ENCODE measurements at places on chromosomes 5 and 9. TPM values are rescaled to one million over a fixed set of nuclear protein-coding genes. Genes with fewer than 3 reads are reported as not detected.
A peak's percentile ranks its signal among the peaks of the same experiment; 100 is the strongest.

DNA sequence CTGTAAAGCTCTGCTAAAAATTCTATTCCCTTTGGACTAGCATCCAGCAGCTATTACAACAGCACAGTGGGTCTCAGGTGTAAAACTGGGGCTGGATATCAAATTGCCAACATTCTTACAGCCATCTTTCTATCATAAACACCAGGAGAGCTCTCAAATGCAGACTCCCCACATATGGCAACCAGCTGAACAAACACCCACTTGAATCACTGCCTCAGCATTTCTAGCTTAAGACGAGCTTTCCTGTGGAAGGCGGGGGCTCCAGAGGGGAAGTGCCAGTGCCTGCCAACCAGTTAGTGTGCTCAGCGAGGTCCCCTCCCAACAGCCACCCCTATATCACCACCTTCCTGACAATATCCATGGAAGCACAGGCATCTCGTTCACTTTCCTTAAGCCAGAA is 62.2 kb downstream of the IPPK start:
- peaks cover 8% of the 10 kb centered on the region for H3K4me1 ChIP-seq
- no peak overlapping the region for H3K4me3 ChIP-seq
- no peaks in the 10 kb centered on the region for H3K27me3 ChIP-seq
- peaks cover 17% of the 10 kb centered on the region for H3K36me3 ChIP-seq
- peak; percentile 57 for DNase-seq

DNA sequence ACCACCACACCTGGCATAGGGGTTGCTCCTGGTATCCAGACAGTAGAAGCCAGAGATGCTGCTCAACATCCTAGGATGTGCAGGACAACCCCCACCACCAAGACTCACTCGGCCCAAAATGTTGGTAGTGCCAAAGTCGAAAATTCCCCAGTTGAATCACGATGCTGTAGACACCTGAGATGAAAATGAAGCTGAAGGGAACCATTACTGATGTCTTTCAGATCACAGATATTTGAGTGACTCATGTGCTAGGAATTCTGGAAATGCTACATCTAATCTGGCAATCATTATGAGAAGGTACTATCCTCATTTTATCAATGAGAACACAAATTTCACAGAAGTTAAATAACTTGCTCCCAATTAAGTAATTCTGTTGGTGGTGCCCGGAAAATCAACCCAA is 21.0 kb upstream of the UBE2QL1 start:
- no peaks in the 10 kb centered on the region for H3K4me1 ChIP-seq
- H3K36me3 ChIP-seq, result no peaks in the 10 kb centered on the region
- H3K4me3 ChIP-seq, result no peak overlapping the region
- H3K27me3 ChIP-seq, result peaks cover 52% of the 10 kb centered on the region

- no peaks in the 10 kb centered on the region for H3K36me3 ChIP-seq
- no peak for DNase-seq
- H3K27me3 ChIP-seq, result no peaks in the 10 kb centered on the region
- H3K4me1 ChIP-seq, result no peaks in the 10 kb centered on the region
- no peak overlapping the region for H3K4me3 ChIP-seq
Observed at GRCh38 chr5:156239800-156240199, 87.2 kb upstream of the SGCD start.

DNA sequence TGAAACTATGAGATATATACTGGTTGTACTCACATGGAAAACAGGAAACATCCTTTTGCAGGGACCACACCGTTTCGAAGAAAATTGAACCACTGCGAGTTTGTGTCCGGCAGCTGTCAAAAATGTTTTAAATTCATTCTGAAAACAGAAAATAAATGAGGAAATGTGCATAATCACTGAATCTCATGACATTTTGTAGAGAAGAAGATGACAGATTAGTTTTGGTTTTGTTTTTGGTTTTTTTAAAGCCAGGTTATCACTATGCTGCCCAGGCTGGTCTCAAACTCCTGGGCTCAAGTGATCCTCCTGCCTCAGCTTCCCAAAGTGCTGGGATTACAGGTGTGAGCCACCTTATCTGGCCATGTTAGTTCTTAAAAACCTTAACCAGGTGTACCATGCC is 3.5 kb downstream of the TXNDC8 start:
- no peaks in the 10 kb centered on the region for H3K27me3 ChIP-seq
- H3K4me1 ChIP-seq, result peaks cover 6% of the 10 kb centered on the region
- no peak overlapping the region for H3K4me3 ChIP-seq
- no peak overlapping the region for H3K27ac ChIP-seq
- no peak for DNase-seq

DNA sequence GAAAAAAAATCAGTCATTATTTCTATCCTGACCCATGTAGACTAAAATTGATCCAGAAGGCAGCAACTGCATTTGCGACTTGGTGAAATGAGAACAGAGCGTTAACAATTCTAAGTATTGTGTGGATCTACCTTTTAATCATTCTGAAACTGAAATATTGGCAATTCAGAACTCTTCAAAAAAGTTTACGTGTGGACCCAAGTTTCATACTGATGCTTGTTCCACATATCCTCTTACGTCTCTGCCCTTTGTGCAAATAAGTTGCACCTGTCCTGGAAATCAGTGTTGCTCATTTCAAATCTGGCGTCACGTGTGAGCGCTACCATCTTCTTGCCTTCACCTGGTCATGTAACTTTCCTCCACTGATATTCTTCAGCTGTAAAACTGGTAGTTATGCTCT is 74.7 kb downstream of the NTRK2 start:
- H3K27me3 ChIP-seq, result no peaks in the 10 kb centered on the region
- no peaks in the 10 kb centered on the region for H3K4me1 ChIP-seq
- no peak overlapping the region for H3K27ac ChIP-seq

DNA sequence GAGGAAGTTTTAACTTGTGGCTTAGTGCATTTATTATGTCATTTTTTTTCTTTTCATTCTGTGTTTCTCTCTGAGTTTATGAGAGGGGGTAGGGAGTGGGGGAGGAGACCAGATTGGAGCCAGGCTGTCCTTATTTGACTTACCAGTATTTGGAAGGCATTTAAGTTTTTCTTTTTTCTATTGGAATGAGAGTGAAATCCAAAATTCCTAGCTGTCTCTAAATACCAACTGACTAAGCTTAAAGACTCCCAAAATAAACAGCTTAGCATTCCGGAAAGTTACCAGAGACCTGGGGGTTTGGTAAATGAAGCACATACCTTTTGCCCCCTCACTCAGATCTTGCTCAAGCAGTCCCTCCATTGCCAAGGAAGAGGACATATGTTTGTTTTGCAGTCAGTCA is 581.9 kb upstream of the BRINP1 start:
- no peak for DNase-seq
- H3K4me1 ChIP-seq, result no peaks in the 10 kb centered on the region
- no peak overlapping the region for H3K4me3 ChIP-seq
- H3K36me3 ChIP-seq, result no peaks in the 10 kb centered on the region
- peaks cover 19% of the 10 kb centered on the region for H3K27me3 ChIP-seq

GRCh38 chr9:128421482-128421996 is 882 bp downstream of the CERCAM start:
- DNase-seq, result no peak
- H3K27me3 ChIP-seq, result peaks cover 2% of the 10 kb centered on the region
- H3K4me1 ChIP-seq, result peaks cover 6% of the 10 kb centered on the region
- H3K27ac ChIP-seq, result no peak overlapping the region
- H3K36me3 ChIP-seq, result peaks cover 6% of the 10 kb centered on the region
- peak overlapping the region; percentile 61 for H3K4me3 ChIP-seq

DNA sequence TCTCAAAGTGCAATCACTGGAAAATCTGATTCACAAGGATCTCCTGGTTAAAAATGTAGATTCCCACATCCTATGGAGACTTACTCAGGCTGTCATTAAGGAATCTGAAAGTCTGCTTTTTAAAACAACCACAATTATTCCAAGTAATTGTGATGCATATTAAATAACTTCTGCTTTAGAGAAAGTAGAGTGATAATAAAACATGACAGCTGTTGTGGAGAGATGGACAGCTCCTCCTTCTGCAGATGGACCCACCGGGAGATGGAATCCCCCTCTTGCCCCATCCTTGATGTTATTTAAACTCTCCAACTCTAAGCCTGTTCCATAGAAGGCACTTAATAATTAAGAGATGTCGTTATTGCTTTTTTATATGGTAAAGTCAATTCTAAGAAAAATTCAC is 802.2 kb downstream of the CDH12 start:
- no peak overlapping the region for H3K4me3 ChIP-seq
- no peak overlapping the region for H3K27ac ChIP-seq
- no peak for DNase-seq
- H3K4me1 ChIP-seq, result no peaks in the 10 kb centered on the region
- H3K27me3 ChIP-seq, result no peaks in the 10 kb centered on the region

DNA sequence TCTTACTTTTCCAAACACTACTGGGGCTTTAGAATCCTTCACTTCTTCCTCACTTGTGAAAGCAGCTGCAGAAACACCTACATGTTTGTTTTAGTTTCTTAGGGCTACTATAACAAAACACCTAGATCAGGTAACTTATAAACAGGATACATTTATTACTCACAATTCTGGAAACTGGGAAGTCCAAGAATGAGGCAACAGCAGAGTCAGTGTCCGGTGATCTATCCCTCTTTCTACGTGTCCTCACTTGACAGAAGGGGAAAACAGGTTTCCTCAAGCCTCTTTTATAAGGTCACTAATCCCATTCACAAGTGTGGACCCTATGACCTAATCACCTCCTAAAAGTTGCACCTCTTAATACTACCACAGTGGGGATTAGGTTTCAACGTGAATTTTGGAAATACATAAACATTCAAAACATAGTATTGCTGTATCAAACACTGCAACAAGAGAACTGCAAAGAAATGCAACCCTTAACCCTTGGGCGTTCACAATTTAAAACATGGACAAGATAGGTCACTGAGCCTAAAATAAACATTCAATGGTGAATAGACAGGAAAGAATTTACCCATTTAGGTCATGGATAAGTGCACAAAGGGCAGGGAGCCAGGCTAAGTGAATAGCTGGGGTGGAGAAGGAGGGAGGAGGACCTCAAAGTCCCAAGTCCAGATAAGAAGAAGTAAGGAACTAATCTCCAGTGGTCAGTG is 104.3 kb downstream of the PIK3R1 start:
- no peaks in the 10 kb centered on the region for H3K36me3 ChIP-seq
- DNase-seq, result no peak
- H3K4me1 ChIP-seq, result peaks cover 13% of the 10 kb centered on the region
- H3K4me3 ChIP-seq, result no peak overlapping the region
- no peak overlapping the region for H3K27ac ChIP-seq

- H3K27ac ChIP-seq, result no peak overlapping the region
- H3K27me3 ChIP-seq, result peaks cover 33% of the 10 kb centered on the region
- H3K4me3 ChIP-seq, result no peak overlapping the region
Observed at GRCh38 chr5:76125346-76125745, 42.2 kb downstream of the SV2C start.

- no peak overlapping the region for H3K27ac ChIP-seq
- H3K36me3 ChIP-seq, result no peaks in the 10 kb centered on the region
- DNase-seq, result no peak
- peaks cover 11% of the 10 kb centered on the region for H3K4me1 ChIP-seq
- H3K27me3 ChIP-seq, result no peaks in the 10 kb centered on the region
- no peak overlapping the region for H3K4me3 ChIP-seq
Observed at GRCh38 chr9:86892576-86892975, 54.7 kb downstream of the GAS1 start.

The PCDH12 gene
- total RNA-seq, result not detected

The KIF20A gene
- total RNA-seq, result 30.6 TPM

The TBC1D2 gene
- total RNA-seq, result 62.7 TPM

The IRGM gene
- total RNA-seq, result not detected

The PKD2L2 gene
- not detected for total RNA-seq

Data from MCF 10A (cell line).